ENCODE measurements at places on chromosomes 2 and 18. TPM values are rescaled to one million over a fixed set of nuclear protein-coding genes. Genes with fewer than 3 reads are reported as not detected.

Gene INSIG2
- 10.9 TPM for total RNA-seq

Gene ANKRD23
- 0.34 TPM for total RNA-seq

Gene KIAA2012
- not detected for total RNA-seq

Gene STAT1
- total RNA-seq = 59.5 TPM

Gene FOXD4L1
- under 0.01 TPM for total RNA-seq

Gene DLX2
- total RNA-seq = 0.28 TPM
